ENCODE measurements at places on chromosomes 6 and 20.

GRCh38 chr20:59813948-59814839, 119.2 kb downstream of the SYCP2 start:
- DNase-seq, result no peak

- no peak for DNase-seq
Measured at GRCh38 chr6:151229401-151230276, 10.1 kb upstream of the AKAP12 start.

- no peak for DNase-seq
Measured at GRCh38 chr20:45823949-45824835, 2.9 kb downstream of the TNNC2 start.

DNA sequence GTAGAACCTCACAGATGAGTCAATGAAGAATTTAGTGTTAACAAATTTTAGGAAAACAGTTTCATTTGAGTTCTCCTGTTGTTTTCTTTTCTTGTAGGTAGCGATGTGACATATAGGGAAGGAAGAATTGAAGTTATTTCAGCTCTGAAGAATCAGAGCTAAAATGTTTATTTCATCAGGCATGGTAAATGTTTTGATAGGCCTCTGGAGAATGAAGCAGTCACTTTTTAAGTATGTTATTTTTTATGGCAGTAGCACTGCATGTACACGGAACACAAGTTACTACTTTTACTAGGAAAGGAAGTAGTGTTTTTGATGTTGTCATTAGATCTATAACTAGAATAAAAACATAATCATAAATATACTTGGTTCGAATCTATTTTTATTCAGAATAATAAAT, 1357.3 kb upstream of the CITED2 start:
- DNase-seq, result no peak

DNA sequence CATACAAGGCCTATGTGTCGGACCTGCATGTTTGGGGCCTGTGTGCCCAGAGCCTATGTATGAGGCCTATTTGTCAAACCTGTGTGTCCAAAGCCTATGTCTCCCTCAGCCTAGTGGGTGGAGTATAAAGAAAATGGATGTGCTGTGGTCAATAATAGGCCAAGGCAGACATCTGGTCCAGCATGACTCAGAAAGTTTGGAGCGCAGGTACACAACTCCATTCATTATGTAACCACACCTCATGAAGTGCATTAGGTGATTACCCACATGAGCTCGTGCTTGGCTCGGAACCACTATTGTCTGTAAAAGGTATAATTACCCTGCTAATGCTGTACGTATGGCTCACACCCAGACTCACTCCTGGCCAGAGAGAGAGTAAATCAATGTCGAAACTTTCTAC, 302.4 kb upstream of the POU3F2 start:
- no peak for DNase-seq

Measured in stimulated activated CD8-positive, alpha-beta memory T cell treated with anti-CD3 and anti-CD28 coated beads, Interleukin-7, amount 100 ng/mL, for 1 hour (primary cell).